T follicular helper cell (primary cell): ENCODE measurements at places on chromosomes 7 and 10.

GRCh38 chr10:22657566-22658225, 56.7 kb downstream of the PIP4K2A start:
- no peak for DNase-seq

DNA sequence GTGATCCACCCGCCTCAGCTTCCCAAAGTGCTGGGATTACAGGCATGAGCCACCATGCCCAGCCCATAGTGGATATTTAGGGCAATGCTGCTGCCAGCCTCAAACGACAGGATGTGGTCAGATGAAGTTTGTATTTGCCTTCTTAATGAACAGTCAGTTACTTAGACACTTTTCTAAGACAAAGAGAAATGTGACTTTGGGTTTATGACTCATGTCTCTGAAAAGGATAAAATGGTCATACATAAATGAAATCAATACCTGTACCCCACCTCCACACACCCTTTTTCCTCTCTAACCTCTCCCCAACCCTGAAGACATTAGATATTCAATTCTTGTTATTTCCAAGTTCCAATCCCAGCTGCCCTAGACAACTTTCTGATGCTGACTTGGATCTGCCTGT, 109.3 kb upstream of the INSIG1 start:
- no peak for DNase-seq

GRCh38 chr7:111763221-111763801, 201.0 kb upstream of the IMMP2L start:
- no peak for DNase-seq

DNA sequence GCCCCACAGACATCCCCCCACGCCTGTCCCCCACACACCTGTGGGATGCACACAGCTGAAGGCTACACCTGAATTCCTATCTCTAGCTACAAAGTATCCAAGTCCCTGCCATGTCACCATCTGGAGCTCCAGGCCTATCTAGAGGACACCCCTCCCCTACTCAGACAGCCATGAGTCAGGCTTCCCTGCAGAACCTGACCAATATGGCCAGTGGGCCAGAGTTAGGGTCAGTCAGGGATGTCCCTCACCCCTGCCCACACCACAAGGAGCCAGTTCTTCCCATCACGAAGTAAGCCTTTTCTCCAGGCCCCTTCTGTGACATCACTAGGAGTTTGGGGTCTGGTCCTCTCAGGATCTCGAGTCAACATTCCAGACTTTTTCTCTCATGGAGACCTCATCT, 10.6 kb upstream of the SLC18A3 start:
- no peak for DNase-seq
